Fibroblast of lung (primary cell): ENCODE measurements at places on chromosomes 4 and X. TPM values are rescaled to one million over a fixed set of nuclear protein-coding genes. Genes with fewer than 3 reads are reported as not detected.

Gene BLOC1S4
- polyA plus RNA-seq = 12.3 and 13.5 TPM in 2 replicates

Gene ART3
- 0.27 TPM in 1 of 2 replicates, not detected in the other for polyA plus RNA-seq

Gene CCNA2
- 14.9 and 45.0 TPM in 2 replicates for polyA plus RNA-seq

Gene TKTL2
- polyA plus RNA-seq = not detected in 2 replicates

Gene KLB
- polyA plus RNA-seq = not detected in 2 replicates

Gene BEX5
- 0.14 TPM in 1 of 2 replicates, not detected in the other for polyA plus RNA-seq

Gene RAB40A
- polyA plus RNA-seq = 0.06 and 0.07 TPM in 2 replicates

Gene NHSL2
- 4.3 and 12.2 TPM in 2 replicates for polyA plus RNA-seq

Gene SLC10A4
- polyA plus RNA-seq = 0.07 TPM in 1 of 2 replicates, not detected in the other

Gene FAM47E
- 0.03 and 0.12 TPM in 2 replicates for polyA plus RNA-seq

Gene DDIT4L
- 10.8 and 14.2 TPM in 2 replicates for polyA plus RNA-seq

DNA sequence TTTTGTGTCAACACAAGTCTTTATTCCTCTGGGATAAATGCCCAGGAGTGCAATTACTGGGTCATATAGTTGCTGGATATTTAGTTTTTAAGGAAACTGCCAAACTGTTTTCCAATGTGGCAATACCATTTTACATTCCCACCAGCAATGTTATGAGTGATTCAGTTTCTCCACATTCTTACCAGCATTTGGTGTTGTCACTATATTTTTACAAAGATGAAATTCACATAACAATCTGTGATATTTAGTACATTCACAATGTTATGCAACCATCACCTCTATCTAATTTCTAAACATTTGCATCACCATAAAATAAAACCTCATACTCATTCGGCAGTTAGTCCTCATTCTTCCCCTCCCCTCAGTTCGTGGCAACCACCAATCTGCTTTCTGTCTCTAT lies 75.0 kb downstream of the MAMLD1 start:
- peak; percentile 40 for DNase-seq

DNA sequence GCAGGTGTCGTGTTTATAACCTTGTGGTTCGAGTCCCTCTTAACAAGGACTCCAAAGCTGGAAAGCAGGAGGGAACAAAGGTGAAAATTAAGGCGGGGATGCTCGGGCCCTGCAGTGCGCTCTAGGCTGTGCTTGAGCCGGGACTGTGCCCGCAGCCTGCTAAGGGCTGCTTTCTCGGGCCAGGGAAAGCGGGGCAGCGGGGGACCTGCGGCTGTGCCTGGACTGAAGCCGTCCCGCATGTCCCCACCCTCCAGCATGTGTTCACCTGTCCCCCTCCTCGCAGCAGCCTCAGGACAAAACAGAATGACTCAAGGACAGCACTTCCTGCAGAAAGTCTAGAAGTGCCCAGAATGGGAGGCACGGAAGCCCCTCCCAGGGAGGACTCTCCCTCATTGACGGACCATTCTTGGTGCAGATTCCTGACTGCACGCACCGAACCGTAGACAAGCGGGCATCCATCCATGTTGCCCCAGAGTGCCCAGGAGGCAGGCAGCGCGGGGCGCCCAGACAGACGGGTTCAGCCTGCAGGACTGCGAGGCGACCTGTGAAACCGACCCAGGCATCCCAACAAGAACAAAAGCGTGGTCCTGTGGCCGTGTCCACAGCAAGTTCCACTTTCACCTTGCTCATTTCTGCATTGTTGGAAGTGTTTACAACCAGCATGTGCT lies 342.9 kb downstream of the MAGEB5 start:
- no peak for DNase-seq

DNA sequence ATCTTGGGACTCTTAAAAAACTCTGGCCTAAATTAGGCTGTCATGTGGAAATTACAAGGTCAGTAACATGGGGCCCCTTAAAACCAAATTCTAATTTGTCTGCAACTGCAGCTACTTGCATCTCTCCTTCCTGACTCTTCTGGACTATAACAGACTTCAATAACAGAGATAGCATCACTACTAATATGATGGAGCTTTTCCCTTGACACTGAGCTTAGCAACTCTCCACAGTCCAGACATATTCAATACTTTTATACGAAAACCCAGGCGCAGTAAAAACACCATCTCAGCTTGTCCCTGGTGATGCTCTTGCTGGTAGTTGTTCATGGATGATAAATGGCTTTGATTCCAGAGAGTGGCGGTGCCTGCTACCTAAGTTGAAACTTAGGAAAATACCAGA lies 850.4 kb downstream of the STIM2 start:
- no peak for DNase-seq

DNA sequence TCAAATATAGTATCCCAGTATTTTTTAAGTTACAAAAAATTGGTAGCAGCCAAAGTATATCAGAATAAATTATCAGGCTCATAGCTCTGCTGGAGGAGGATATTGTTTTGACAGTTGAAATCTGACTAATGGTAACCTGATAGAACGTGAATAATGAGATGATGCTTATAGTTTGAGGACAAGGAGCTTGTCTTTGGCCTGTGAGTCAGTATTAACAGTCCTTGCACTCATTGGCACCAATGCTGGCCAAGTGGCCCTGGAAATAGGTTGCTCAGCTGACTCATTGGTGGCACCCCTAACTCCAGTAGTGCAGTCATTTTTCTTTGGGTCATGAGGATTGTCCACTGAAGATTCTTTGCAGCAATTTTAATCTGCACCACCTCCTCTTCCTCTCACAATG lies 203.3 kb upstream of the JADE1 start:
- DNase-seq = peak; percentile 47

DNA sequence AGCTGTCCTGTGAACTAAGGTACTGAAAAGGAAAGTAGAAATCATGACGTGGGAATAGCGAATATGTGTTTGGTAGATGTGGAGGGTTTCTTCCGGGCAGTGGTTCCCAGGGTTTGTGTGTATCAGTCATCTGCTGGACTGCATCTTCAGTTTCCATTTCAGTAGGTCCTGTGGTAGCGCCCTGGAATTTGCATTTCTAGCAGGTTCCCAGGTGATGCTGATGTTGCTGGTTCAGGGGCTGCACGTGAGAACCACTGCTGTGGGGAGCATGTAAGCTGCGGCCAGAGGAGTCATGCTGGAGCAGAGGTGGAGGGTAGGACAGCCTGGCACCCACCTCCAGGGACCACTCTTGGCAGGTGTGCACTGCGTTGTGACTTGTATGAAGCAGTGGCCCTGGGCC lies 47.1 kb downstream of the ARHGAP10 start:
- no peak for DNase-seq

GRCh38 chr4:149344436-149344835 lies 471.2 kb downstream of the IQCM start:
- DNase-seq = peak; percentile 68

DNA sequence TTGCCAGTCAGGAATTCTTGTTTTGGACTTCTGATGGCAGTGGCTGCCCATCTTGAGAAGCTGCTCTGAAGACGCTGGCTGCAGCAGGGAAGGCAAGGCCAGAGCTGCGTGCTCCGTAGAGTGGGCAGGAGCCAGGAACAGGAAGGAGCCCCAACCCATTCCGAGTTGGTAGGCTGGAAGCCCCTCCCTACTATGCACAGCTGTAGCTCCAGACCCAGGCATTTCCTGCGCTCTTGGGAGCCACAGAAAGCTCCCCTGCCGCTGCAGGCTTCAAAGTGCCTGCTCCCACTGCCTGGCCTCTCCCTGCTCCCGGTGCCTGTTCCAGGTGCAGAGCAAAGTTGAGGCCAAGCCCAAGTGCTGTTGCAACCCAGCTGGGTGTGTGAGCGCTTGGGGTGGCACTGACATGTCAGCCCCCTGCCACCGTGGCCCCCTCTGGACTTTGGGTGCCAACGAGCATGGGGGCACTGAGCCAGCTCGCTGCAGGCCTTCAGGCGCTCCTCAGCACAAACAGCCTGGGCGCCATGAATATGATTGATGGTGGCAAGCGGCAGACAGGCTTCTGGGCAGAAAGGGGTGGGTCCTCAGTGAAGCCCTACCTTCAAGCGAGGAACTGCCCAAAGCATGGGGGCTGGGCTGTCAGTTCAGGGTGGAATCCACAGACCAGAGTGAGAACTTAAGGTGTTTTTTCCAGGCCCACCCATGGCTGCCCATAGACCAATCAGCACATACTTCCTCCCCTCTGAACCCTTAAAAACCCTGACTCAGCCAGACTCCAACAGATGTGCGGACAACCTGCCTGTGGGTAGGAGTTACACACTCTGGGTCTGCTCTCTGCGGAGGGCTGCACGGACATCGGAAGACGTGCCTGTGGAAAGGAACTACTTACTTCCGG lies 677.2 kb upstream of the INTU start:
- DNase-seq = no peak

- DNase-seq = peak; percentile 91
Measured at GRCh38 chr4:126701756-126702155, 931.0 kb upstream of the INTU start.

GRCh38 chr4:101010987-101011386 lies 336.3 kb downstream of the PPP3CA start:
- DNase-seq = no peak

DNA sequence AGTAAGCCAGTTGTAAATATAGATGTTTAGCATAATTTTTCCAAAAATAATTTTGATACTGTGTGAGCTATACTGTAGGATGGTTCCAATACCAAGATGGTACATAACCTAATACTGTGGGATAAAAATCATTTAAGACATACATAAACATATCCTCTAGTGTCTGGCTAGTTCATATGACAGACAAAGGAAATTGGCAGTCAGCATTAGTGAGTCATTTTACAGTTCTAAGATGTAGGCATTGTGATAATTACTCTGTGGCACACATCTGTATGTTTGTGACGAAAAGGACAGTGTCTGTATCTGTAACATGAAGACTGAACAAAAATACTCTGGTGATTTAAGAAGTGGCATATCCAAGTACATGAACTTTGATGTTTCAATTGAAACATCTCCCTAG lies 49.6 kb downstream of the UGT2A2 start:
- DNase-seq = no peak

- no peak for DNase-seq
Measured at GRCh38 chrX:153573984-153574383, 25.0 kb downstream of the CCNQ start.

GRCh38 chrX:141180851-141181250 lies 3.9 kb upstream of the LDOC1 start:
- DNase-seq = no peak

- no peak for DNase-seq
Measured at GRCh38 chr4:164614999-164615398, 138.9 kb upstream of the SMIM31 start.

- DNase-seq = no peak
Measured at GRCh38 chrX:147180886-147181285, 366.3 kb upstream of the CXorf51A start.

GRCh38 chr4:25310803-25311166 lies 1.8 kb upstream of the ZCCHC4 start:
- no peak for DNase-seq

- peak; percentile 37 for DNase-seq
Measured at GRCh38 chr4:114875630-114876029, 237.8 kb downstream of the NDST4 start.

- no peak for DNase-seq
Measured at GRCh38 chr4:75696071-75696470, 22.9 kb upstream of the G3BP2 start.

DNA sequence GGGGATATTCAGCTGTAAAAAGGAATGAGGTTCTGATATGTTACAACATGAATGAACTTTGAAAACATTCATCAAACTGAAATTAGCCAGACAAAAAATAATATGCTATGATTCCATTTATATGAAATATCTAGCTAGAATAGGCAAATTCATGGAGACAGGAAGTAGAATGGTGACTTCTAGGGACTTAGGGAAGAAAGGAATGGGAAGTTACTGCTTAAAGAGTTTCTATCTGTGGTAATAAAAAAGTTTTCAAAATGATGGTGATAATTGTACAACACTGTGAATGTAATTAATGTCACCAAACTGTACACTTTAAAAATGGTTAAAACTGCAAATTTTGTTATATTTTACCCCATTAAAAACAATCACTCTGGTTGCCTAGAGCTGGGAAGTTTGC lies 30.2 kb downstream of the SMIM14 start:
- no peak for DNase-seq

DNA sequence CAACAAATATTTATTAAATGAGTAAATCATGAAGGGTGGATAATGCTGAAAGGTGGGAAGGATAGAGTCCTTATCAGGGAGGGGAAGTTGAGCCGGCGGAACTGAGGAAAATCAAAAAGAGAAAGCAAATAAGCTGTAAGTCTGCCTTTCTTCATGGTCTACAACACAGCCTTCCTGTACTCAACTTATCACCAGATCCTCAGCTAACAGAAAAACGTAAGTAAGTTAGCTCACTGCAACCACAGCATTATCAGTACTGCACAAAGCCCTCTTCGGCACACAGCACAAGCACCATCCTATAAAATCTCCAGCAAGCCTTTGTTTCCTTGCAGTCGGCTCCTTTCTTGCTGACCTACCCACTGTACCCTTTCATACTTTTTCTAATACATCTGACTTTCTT lies 70.3 kb downstream of the CRMP1 start:
- no peak for DNase-seq

DNA sequence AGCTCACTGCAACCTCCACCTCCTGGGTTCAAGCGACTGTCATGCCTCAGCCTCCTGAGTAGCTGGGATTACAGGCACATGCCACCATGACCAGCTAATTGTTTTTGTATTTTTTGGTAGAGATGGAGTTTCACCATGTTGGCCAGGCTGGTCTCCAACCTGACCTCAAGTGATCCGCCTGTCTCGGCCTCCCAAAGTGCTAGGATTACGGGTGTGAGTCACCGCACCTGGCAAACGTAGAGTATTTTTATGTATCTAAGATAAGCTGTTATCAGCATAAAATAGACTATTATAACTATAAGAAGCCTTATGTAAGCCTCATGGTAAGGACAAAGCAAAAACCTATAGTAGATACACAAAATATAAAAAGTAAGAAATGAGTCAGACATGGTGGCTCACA lies 304.1 kb downstream of the CHIC1 start:
- no peak for DNase-seq

DNA sequence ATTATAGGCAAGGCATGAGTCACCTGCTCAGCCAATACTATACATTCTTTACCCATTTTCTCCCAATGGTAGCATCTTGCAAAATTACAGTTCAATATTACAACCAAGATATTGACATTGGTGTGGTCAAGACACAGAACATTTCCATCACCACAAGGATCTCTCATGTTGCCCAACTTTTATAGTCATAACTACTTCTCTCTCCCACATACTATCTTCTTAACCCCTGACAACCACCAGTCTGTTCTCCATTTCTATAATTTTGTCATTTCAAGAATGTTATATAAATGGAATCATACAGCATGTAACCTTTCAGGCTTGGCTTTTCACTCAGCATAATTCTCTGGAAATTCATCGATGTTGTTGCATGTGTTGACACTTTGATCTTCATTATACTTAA lies 144.9 kb downstream of the ENOX2 start:
- DNase-seq = no peak

GRCh38 chr4:133969202-133969848 lies 232.3 kb downstream of the PABPC4L start:
- DNase-seq = peak; percentile 80

- DNase-seq = peak; percentile 30
Measured at GRCh38 chr4:44257461-44257860, 191.1 kb downstream of the KCTD8 start.

DNA sequence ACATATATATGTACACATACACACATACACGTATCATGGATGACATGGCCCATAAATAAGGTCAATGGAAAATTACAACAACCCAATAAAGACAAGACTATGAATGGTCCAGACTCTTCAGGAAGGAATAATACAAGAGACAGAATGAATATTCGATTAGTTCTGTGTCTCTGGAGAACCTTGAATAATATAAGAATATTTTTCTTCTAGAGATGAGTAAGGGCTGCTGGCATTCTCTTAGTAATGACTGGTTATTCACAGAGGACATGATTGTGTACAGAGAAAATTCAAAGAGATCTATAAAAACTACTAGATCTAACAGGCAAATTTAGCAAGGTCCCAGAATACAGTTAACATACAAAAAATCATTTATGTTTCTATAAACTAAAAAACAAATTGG lies 23.3 kb downstream of the SPIN4 start:
- DNase-seq = no peak
